ENCODE measurements at places on chromosomes 4 and X.

DNA sequence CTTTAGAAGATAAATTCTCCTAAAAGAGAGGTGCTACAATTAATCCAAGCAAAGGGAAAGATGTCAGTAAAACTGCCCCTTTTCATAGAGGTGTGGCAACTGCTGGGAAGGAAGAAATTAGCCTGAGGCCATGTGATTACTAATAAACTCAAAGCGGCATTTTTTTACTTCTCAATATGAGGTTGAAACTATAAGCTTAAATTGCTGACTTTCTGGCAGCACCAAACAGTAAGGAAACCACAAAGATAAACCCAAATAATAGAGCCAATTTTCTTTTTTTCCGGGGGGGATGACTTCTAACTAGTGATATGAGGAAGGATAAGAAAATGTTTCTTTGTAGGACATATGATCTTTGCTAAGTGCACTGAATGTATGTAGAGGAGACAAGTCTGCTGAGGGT, 30.9 kb downstream of the AR start:
- DNase-seq = no peak

DNA sequence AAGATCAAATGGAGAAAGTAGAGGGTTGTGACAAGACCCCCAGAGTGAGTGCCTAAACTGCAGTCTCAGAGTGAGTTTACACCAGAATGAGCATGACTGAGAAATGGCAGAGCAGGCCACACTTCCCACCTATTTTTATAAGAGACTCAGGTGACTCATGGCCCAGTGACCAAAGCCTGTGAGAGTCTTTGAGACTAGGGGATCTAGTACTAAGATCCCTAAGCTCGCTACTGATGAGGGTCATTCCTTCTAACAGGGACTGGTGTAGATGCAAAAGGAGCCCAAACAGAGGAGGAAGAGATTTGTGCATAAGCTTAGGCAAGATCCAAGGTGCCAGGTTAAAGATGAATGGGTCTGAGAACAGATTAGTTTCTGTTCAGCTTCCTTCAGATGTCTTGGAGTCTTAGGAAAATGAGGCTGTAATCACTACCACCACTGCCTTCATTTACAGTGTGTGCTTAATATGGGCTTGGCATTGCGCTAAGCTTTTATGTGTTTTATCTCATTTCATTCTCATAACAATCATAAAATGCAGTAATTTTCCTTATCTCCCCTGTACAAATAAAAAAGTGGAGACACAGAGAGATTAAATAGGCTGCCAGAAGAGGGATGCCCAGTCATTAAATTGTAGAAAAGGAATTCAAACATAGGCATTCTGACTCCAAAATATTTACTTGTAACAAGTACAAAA, 62.8 kb downstream of the RWDD4 start:
- no peak for DNase-seq

DNA sequence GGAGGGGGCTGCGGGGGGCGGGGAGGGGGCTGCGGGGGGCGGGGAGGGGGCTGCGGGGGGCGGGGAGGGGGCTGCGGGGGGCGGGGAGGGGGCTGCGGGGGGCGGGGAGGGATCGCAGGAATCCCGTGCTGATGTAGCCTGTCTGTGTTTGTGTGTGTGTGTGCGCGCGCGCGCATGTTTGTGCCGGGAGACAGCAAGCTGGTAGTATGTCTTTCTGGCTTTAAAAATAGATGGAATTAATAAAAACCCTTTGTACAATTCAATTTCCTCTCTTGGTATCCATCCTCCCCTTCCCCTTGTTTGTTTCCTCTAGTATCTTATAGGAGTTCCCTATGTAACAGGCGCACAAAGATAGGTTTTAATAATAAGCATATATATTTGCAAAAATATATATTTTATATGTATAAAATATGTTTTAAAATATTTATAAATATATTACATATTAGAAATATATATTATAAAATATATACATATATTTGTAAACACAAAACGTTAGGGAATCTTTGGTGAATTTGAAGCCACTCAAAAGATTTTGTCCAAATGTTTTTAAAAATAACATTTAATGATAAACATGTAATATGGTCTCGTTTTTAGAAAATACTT, 782 bp downstream of the ARHGAP24 start:
- DNase-seq = no peak

DNA sequence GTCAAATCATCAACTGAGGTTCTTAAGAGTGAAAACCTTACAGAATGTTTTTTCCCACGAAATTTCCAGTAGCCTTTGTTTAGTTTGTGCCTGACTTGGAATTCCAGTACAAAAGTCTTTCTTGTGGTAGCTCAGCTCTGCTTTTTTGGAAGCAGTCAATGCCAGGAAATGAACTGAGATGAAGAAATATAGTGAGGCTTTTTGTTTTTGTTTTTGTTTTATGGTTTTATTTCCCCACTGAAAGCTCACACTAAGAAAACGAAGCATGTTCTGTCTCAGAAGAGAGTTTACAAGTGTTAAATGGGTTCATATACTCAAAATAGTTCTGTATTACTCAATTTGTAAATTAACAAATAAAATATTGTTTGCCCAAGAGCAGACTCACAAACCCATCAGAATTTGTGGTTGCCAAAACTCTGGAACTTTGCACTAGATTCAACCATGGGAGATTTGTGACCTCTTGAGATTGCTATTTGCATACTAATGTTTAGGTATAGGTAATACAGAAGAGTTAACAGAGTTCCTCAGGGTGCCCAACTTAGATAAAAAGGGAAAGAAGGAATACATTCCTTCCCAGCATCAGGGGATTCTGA, 1060.8 kb downstream of the FAT4 start:
- DNase-seq = no peak

- DNase-seq = no peak
Observed at GRCh38 chr4:140003876-140004548, 150.0 kb downstream of the MAML3 start.

GRCh38 chrX:10397349-10397748, 223.0 kb downstream of the MID1 start:
- no peak for DNase-seq

- peak; percentile 77 for DNase-seq
Observed at GRCh38 chrX:102155806-102156179, at the start of gene BEX5. BEX5 (minus strand) TSS chrX:102155977; CDS start chrX:102154265, 1,712 bp downstream.

GRCh38 chrX:143934542-143934941, 50.7 kb downstream of the UBE2NL start:
- no peak for DNase-seq

DNA sequence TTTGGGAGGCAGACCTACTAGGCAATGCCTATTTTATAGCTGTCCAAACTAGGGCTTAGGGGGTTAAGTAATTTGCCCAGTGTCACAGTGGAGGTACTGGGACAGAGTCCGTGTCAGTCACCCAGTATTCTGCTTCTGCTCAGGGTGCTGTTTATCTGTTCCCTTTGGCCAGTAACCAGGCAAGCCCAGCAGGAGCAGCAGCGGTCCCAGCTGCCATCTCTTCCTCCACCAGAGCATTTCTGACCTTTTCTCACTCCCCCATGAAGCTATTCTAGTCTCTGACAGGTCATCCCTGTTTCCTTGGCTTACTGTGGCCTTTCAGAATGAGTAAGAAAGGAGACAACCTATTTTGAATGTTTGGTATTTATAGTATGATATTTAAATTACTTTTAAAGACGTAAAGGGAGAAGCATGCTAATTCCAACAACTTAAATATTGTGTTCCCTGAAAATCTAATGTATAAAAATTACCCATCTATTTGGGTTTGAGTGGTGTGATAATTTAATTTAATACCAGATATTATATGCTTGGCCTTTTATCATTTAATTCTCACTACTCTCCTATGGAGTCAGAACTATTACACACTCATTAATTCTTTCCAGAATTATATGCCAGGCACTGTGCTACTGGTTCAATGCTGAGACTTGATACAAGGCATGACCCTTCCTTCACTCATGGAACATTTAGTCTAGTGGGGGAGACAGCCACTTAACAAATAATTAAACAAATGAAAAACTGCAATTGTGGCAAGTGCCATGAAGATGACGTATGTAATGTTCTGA, 60.6 kb downstream of the RPS6KA3 start:
- peak; percentile 24 for DNase-seq

DNA sequence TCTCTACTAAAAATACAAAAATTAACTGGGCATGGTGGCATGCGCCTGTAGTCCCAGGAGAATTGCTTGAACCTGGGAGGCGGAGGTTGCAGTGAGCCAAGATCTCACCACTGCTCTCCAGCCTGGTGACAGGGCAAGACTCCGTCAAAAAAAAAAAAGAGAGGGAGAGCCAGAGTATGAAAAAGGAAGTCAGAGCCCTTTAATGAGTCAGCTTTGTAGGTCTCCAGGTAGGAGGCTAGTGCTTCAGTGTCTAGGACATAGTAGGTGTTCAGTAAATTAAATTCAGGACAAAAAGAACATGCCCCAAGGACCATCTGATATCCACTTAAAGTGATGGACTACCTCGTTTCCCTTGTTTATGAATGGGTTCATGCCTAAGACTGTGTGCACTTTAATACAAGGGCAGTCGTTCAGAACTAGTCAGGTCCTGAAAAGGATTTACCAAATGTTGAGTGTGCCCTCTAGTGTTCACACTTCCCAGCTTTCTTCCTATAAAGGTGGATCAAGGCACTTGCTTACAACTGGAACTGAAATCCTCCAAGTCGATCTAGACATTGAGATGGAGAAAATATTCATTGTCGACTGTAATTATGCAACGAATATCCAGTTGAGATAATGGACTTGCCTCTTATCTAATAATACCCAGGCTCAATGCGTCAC, 29.0 kb downstream of the F9 start:
- DNase-seq = no peak

GRCh38 chr4:6228158-6229067, 28.1 kb upstream of the JAKMIP1 start:
- no peak for DNase-seq

GRCh38 chr4:177464026-177464425, 21.8 kb upstream of the AGA start:
- no peak for DNase-seq

DNA sequence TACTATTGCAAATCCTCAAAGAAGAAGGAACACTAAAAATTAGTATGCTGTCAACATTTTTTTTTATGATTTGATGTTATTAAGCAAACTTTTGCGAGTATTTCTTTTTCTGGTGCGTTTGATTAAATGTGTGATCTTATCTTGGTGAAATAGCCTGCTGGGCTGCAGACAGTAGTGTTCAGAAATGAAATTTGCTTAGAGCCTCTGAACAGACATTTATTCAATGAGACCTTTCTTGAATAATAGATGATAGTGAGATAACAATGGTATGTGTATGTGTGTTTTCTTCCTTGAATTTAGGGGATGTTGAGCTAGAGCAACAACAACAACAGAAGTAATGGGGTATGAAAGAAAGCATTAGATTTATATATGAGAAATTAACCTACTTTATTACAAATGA, 12.7 kb downstream of the ADGRL3 start:
- no peak for DNase-seq

GRCh38 chrX:111460607-111461006, 48.6 kb upstream of the DCX start:
- DNase-seq = no peak

- DNase-seq = no peak
Observed at GRCh38 chrX:17067534-17067933, 121.1 kb downstream of the REPS2 start.

- DNase-seq = no peak
Observed at GRCh38 chrX:99384594-99385374, 1025.3 kb downstream of the PCDH19 start.

DNA sequence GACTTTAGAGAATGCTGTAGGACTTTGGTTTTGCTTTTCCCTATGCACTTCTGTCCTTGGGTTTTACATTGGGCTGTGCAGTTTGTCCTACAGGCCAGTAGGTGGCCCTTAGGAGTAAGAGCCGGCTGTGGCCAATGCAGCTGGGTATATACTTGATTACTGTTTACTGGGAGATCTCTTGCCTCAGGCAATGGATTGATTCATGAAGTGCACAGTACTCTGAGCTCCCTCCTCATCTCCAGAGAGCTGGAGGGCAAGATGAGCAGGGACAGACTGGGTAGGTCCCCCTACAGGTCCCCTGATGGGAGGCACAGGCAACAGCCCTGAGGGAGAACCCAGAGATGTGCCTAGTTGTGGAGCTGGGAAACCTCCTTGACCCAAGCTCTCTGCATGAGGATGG, 103.8 kb upstream of the QRFPR start:
- DNase-seq = peak; percentile 31

- no peak for DNase-seq
Observed at GRCh38 chr4:39320381-39321115, 45.6 kb downstream of the RFC1 start.

GRCh38 chrX:123833387-123833786, 26.5 kb upstream of the XIAP start:
- peak; percentile 73 for DNase-seq

DNA sequence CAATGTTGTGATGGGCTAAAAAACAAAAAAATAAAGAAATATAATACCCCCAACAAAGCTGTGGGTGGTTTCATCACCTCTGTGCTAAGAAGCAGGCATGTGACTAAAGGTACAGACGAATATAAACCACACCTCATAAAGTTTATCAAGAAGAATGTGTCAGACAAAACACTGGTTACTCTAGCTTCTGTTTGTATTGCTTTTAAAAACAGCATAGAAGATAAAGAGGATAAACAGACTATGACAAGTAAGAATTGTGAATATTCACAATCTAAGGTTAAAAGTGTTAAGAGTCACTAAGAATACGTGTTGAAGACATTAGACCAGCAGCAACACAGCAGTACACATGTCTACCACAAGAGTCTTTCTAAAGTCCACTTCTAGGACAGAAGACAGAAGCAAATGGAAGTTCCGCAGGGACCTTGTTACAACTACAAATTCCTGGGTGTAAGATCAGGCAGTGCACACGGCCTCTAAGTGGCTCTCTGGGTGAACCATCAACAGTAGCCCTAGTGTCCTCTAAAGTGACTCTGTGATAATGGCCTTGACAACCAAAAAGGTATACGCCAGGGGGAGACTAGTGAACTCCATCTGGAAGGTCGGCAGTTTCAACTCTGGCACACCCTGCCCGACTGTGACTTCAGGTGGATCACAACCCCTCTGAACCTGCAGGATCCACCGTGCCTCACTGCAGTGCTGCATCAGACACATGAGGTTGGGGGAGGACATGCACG, 8.3 kb upstream of the FGFBP2 start:
- DNase-seq = no peak

GRCh38 chr4:825971-826330, at the start of gene CPLX1:
CPLX1 (minus strand) TSS chr4:826129; CDS start chr4:824522, 1,607 bp downstream.
- peak; percentile 22 for DNase-seq

DNA sequence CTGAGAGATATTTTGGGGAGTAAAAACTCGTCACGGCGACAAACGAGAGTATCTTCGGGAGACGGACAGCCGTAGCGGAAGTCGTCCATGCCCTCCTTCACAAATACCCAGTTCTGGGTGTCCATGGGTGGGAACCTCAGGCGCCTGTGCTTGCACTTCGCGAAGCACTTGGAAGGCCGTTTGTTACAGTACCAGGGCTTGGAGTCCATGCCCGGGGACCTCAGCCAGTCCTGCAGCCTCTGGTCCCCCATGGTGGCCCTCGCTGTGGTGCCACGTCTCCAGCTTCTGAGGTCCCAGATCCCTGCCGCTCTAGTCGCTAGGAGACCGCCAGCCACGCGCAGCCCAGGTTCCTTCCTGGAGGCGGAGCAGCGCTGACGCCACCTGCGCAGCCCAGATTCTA, at the start of gene FAM47A:
Gene FAM47A, minus strand, starts transcription at position 287 of the 400 bp plus-strand sequence. Its CDS starts 36 bp downstream, at position 251.
- no peak for DNase-seq

DNA sequence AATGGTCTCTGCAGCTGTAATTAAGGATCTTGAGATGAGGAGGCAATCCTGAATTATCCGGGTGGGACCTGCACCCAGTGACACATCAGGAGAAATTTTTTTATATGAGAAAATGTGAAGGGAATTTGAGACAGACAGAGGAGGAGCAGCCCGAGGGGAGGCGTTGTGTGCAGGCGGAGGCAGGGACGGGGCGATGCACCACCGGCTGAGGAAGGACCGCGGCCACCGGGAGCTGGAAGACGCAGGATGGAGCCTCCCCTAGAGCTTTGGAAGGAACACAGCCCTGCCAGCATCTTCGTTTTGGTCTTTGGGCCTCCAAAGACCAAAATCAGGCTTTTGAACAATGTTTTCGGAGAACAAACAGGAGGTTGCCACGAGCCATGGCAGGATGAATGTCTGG, 85.0 kb upstream of the ADRA2C start:
- no peak for DNase-seq

All from activated CD4-positive, alpha-beta memory T cell treated with anti-CD3 and anti-CD28 coated beads for 36 hours (primary cell).